ENCODE measurements at places on chromosomes 13 and 19.

DNA sequence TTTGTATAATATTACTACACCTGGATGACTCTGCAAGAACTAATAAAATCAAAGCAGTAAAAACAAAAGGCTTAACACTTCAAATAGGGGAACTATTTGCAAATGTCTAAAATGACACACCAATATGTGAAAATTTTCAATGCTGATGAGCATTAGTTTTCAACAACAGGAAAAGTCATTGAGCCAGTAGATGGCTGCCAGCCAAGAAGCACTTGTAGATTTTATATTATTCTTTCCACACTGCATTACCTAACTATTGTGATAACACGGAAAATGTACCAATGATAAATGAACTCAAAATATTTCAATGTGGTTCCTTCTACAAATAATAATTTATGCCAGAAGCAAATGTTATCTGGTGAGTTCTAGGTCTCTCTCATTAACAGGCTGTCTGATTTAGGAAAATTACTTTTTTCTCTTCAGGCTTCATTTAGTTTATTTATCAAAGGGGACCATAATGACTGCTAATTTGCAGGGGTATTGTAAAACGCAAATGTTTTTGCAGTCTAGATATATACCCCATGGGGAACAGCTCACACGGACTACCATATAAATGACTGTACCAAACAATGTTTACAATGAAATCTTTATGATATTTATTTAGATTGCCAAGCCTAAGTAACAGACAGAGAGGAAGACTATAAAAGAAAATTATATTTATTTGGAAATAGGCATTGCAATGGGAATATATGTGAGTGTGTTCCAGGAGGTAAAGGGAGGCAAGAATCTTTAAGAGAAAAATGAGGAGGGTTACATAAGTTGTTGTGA is 407.8 kb downstream of the LIG4 start:
- DNase-seq: no peak

- DNase-seq: no peak
Measured at GRCh38 chr13:30323524-30323923, 16.2 kb upstream of the KATNAL1 start.

GRCh38 chr13:27541386-27541785 is 78.9 kb downstream of the LNX2 start:
- DNase-seq: no peak

GRCh38 chr19:46386151-46386550 is 27.2 kb downstream of the CCDC8 start:
- no peak for DNase-seq

DNA sequence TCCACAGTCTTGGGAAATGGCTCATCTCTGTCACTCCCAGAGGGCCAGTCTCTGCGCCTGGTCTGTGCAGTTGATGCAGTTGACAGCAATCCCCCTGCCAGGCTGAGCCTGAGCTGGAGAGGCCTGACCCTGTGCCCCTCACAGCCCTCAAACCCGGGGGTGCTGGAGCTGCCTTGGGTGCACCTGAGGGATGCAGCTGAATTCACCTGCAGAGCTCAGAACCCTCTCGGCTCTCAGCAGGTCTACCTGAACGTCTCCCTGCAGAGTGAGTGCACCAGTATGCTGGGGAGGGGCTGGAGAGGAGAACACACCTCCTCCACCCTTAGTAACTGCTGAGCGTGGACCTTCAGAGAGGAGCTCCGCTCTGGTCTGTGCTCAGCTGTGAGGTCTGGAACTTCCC is 2.3 kb downstream of the SIGLEC9 start:
- no peak for DNase-seq

GRCh38 chr19:32289566-32290210 is 55.7 kb upstream of the ZNF507 start:
- no peak for DNase-seq

- DNase-seq: no peak
Measured at GRCh38 chr13:20990910-20991525, 70.4 kb downstream of the LATS2 start.

GRCh38 chr19:22634450-22634827 is 315 bp downstream of the ZNF492 start:
- DNase-seq: no peak

- DNase-seq: peak; percentile 77
Measured at GRCh38 chr19:9914315-9915207, 21.8 kb downstream of the OLFM2 start.

DNA sequence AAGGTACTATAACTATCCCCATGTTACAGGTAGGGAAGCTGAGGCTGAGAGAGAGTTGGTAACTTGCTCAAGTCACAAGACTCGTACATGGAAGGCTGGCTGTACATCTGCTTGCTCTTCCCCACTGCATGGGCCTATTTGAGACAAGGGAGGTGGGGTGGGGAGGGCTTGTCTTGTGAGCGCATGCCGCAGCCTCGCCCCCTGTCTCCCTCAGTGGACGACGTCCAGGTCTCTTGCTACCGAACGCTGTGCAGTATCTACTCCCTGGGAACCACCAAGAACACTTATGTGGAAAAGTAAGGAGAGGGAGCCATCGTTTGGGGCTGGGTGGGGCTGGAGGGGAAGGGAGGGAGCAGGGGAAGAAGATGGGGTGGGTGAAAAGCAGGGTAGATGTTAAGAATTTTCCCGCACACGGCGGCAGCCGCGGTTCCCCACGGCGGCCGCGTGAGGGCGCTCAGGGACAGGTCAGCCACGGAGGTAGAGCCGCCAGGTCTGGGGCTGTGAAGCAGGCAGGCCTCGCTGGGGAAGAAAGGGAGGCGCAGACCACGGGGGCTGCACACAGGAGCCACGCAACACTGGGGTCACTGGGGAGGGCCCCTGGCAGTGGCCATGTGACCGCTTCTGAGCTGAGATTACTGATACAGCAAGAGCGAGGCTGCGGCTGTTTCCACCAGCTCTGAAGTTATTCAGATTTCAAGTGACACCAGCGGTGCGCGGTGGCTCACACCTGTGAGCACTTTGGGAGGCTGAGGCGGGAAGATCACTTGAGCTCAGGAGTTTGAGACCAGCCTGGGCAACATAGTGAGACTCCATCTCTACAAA is 81.5 kb downstream of the RYR1 start:
- no peak for DNase-seq

- DNase-seq: no peak
Measured at GRCh38 chr19:53915000-53915399, 5.9 kb downstream of the CACNG7 start.

DNA sequence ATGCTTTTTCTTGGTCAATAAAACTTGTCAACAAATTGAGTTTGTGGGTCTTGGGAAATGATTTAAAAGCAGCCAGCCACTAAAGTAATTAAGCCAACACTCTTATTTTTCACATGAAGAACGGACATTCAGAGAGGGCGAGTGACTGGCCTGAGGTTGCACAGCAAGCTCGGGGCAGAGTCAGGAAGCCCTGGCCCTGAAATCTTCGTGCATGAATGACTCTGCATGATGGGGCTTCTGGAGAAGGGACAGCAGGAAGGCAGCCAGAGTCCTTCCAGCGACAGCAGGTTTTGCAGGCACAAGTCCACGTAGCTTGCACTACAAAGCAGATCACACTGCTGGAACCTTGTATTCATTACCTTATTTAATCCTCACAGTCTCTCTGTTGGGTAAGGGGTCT is 232.5 kb downstream of the ZNF536 start:
- DNase-seq: no peak

DNA sequence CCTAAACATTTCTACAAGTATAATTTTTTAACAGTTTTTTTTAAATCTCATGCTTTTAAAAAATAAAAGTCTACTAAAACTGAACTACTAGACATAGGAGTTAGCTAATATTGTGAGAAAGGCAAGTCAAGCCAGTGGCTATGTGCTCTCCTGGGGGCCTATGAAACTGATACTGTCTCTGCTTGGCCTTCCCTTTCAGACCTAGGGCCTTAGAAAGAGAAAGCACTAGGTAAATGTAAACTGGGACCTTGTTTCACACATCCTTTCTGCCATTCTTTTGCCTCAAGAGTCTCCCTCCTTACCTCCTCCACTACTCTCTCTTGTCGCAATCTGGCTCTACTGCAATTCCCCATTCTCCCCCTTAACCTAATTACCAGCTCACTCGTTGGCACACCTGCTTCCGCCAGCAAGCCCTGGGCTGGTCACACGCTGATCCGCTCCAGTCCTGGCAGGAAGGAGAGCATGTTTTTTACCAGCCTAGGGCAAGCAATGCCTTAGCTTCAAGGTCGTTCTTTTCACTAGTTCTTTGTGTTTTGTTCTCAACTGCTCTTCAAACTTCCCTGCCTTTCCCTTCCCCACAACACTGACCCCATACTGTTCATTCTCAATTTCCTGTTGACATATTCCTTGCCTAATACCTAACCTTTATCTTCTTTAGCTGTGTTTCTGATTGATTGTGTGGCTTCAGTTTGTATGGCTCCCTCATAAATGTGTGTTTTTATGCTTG is 23.1 kb downstream of the TBC1D4 start:
- no peak for DNase-seq

DNA sequence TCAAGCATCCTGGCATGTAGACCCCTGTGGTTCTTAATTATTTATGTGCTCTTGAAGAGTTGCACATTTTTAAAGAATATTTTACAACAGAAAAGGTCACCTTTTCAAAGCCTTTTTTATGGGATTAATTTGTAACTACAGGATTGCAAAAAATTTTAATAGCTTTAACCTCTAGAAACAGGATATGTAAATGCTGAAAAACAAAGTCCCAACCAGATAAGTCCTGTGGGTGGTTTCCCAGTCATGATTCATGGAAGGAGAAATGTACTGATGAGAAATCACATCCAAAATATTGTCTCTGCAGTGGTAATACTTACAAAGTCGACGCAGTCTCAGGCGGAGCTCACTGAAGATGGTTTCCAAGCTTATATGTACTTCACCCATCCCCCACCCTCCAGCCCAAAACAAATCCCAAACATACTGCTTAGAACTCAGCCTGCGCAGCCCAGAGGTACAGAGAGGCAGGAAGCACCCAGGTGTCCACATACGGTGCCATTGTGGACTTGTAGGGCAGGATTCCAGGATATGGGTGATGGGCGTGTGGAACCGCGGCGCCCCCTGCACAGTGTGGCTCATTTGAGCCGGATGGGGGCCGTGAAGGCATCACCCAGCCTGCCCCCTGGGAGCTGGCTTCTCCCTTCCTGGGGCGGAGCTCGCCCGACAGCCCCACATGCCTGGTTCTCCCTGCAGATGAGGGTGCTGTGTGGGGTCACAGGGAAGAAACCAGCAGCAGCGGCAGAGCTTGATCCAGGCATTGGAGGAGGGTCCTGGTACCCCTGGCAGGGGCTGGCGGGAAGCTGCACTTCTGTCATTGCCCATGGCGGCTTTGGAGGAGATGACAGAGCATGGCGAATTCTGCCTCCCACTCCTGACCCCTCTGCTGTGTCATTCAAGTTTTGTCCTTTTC is 101.2 kb downstream of the ATP11A start:
- no peak for DNase-seq

- DNase-seq: no peak
Measured at GRCh38 chr19:18523841-18524240, 2.0 kb upstream of the ELL start.

- DNase-seq: no peak
Measured at GRCh38 chr13:32661685-32662084, 75.4 kb downstream of the PDS5B start.

DNA sequence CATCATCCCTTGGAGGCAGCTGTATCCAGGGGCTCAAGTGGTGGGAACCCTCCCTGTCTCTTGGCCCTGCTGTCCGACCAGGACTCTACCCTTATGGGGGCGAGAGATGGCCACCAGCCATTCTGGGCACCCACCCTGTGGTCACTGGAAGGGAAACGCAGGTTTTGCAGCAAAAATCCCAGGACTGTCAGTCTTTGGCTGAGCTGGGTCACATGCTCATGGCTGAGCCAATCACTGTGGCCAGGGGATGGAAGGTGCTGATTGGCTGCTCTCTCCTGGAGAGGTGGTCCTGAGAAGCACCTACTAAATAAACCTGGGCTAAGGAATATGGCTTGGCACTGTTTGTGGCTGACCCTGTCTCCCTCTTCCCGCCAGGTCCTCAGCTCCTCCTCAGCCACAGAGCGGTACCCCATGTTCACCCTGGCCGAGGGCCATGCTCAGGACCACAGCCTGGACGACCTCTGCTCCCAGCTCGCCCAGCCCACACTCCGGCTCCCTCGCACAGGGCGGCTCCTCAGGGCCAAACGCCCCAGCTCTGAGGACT is 8.9 kb downstream of the ATG4D start:
- DNase-seq: no peak

- DNase-seq: no peak
Measured at GRCh38 chr13:110000534-110001345, 214.4 kb upstream of the IRS2 start.

All from SW 1271 (cell line).